Effector memory CD8-positive, alpha-beta T cell (primary cell): ENCODE measurements at places on chromosomes 7 and 10.

DNA sequence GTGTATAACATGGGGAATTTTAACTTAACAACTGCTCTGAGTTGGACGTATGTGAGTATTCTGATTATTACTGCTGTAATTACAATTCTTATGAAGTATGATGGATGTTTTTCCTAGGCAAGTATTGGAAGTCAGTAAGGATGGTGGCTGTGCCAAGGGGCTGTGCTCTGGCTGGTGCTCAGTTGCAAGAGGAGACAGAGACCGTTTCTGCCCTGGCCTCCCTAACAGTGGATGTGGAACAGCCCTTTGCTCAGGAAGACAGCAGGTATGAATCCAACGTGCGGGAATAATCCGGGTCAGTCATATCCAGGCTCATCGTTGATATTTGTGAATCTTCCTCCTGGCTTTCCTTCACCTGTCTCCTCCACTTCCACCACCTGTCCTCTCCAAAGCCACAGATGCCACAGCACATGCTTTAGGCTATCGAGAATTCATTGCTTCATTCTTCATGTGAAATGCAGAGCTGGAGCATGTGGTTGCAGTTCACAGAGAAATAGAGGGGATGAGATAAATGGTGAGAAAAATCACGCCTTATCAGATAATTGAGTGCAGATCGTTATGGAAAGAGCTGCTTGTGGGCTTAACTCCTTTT lies 141.7 kb downstream of the TWIST1 start:
- no peak for DNase-seq

- DNase-seq = no peak
These were observed 1.9 kb upstream of the EBF3 start for GRCh38 chr10:129965959-129966358.

GRCh38 chr7:158956805-158957509 lies 100.6 kb downstream of the DYNC2I1 start:
- DNase-seq = no peak

GRCh38 chr7:314853-315252 lies 24.9 kb downstream of the FOXL3 start:
- DNase-seq = no peak

DNA sequence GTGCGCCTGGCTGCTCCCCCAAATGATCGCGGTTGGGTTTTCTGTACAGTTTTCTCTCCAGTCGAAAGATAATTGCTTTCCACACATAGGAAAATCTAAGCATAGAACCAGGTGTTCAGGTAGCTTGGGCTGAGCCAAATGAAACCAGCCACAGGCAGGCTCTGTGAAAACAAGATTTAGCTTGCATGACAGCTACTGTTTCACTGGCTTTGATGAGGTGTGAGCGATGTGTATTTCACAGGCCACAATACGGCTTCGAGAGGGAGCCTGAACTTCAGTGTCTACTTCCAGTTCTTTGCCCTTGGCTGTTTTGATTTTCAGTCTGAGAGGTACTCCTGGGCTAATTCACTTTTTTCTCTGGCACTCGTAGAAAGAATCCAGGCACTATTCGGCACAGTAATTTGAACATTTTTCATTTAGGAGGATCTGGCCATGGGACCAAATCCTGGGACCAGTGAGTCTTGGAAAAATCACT lies 110.5 kb downstream of the JCAD start:
- no peak for DNase-seq
